ENCODE measurements at places on chromosomes 16 and 17.

- DNase-seq: no peak
Measured at GRCh38 chr17:66313995-66314659, 11.7 kb downstream of the PRKCA start.

DNA sequence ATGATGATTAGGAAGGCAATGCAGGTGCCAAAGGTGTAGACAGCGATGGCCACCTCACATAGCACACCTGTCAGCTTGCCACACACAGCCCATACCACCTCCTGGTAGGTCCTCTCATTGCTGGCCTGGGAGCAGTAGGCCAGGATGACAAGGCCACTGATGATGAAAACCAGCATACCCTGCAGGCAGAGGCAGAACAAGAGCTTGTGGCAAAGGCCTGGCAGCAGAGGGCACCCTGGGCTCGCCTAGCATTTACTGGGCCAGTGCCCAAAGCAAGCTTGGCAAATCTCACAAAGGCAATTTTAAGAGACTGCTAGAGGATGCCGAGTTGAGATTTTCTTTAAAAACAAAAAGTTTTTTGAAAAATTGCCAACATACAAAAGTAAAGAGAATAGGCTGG, 5.9 kb downstream of the SLC38A7 start:
- DNase-seq: peak; percentile 69

DNA sequence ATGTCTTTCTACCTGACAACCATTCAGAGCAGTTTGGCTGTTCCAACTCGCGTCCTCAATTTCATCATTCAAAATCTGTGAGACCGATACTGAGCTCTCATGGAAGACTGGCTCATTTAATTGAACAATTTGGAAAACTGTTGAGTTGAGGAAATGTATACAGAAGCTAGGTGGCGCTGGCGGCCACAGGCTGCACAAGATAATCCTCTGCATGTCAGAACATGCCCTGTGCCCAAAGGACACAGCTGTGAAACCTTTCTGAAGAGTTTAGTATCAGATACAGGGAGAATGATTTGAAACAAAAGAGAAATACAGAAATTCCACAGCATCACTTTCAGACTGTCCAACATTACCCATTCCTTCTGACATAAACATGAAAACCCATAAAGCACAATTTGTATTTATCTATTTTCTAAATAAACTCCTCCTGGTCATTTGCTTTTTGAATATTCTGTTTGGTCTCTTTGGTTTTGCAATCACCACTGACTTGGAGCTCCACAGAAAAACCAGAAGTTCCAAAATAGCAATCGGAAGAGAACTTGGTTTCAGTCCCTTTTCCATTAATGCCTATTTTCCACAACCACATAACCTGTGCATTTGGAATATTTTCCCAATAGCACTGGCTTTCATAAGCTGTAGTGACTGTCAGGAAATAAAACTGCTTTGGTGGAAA, 192.8 kb downstream of the MAP2K6 start:
- DNase-seq: peak; percentile 58

GRCh38 chr16:30010844-30011713, at the start of gene DOC2A:
Gene DOC2A (minus strand): TSS chr16:30011027. CDS start chr16:30010222, 805 bp downstream.
- no peak for DNase-seq

DNA sequence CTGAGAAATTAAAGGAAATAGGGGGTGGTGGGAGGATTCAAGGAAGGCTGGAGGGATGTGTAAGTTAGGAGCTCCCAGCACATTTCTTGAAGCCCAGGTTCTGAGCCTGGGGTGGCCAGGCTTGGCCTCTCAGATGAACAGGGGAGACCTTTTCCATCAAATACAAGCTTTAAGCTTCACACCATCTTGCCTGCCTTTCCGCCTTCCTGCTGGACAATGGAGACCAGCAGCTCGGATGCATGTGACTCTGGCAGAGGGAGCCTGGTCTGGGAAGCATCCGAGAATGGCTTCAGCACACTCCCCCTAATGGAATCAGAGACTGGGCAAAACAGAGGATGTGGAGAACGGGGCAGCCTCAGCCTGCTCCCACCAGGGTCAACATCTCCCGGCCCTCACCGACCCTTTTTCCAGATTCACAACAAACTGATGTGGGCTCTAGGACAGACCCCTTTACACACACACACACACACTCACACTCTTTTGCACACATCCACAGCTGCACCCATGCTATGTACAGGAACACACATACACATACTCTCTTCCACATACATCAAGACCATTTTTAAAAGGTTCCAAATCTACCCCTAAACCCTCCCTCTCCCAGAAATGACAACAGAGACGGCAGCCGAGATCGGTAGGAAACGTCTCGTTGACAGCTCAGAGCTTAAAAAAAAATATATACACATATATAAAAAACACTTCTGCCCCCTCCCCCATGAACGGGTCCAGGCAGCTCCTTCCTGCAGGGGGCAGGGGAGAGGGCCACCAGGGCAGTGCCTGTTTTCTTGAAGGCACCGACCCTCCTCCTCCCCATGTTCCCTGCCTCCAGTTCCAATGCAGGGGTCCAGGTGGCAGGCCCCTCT, 6.5 kb upstream of the ATXN7L3 start:
- DNase-seq: no peak

- DNase-seq: no peak
Measured at GRCh38 chr17:4463818-4464476, 30.2 kb downstream of the SPNS3 start.

DNA sequence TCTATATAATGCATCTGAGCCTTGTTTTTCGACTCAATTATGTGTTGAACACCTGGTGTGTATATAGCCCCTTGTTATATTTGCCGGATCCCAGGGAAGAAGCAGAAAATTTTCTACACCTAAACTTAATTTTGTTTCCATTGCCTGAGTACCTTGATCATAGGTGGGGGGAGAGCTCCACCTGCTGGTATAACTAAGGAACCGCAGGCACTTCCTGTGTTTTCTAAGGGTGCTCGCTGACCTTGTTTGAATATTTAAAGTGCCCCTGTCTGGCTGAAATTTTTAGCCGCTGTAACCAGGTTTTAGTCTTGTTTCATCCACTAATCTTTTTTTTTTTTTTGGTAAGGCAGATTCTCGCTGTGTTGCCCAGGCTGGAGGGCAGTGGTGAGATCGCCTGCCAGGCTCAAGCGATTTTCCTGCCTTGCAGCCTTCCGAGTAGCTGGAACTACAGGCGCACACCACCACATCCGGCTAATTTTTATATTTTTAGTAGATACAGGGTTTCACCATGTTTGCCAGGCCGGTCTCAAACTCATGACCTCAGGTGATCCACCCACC, 6.5 kb upstream of the NUBP1 start:
- DNase-seq: peak; percentile 22

GRCh38 chr16:79006765-79007164, 593.8 kb downstream of the MAF start:
- DNase-seq: no peak

GRCh38 chr16:30398661-30399434, 3.6 kb downstream of the ZNF48 start:
- no peak for DNase-seq

DNA sequence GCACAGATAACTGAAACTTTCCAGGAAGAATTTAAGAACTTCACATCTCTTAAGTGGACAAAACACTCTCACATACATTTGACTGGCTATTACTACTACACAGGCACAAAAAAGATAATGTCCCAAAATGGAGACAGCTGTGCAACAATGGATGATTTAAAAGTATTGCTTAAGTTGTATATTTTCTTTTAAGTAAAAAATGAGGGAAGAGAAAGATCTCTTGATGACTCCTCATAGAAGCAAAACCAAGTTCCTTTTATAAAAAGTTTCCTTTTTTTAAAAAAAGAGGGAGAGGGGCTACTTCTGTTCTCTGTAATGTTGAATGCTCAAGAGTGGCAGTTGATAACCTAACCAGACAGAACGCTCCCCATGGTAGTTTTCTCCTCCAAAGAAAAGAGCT, 195.5 kb downstream of the ZFHX3 start:
- no peak for DNase-seq

- peak; percentile 70 for DNase-seq
Measured at GRCh38 chr17:59329176-59330052, 2.0 kb upstream of the YPEL2 start.

DNA sequence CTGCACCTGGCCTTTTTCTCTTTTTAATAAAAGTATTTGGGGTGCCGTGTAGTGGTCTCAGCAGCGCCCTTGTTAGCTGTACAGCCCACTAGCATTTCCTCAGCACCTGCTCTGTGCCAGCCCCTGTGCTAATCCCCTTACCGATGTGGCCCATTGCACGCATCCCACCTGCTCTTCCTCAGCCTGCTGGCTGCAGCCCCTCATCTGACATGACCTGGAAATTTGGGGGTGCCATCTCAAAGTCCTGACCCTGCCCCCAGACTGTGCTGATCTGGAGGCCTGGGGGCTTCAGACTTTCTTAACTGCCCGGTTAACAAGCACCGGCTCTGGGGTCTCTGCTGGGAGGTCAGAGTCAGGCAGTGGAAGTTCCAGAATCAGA, 10.4 kb downstream of the GPRC5C start:
- no peak for DNase-seq

GRCh38 chr16:24309258-24310142, 53.4 kb downstream of the CACNG3 start:
- DNase-seq: no peak

- DNase-seq: no peak
Measured at GRCh38 chr17:48622857-48623256, 3.3 kb downstream of the HOXB9 start.

DNA sequence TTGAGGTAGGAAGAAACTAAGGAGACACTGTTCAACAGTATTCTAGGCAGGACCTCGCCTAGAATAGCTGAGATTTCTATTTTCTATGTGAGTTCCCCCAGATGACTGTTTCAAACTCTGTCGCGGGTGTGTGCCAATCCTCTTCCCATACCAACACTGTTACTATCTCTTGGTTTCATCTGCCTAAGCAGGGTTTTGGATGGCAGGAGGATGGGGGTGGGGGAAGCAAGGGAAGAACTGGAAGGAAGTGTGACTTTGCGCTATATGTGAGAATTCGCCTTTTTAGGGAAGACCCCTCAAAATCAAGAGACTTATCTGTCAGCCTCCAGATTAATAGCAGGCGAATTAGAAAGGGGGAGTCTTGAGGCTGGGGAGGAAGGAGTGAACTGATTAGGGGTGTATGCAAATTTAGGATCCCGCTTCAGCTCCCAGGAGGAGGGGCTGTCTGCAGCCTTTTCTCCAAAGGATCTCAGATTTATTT, 521 bp upstream of the G6PC3 start:
- no peak for DNase-seq

- peak; percentile 17 for DNase-seq
Measured at GRCh38 chr16:12228602-12229499, 252.3 kb downstream of the SNX29 start.

- no peak for DNase-seq
Measured at GRCh38 chr16:83723244-83723643, 84.5 kb upstream of the HSBP1 start.

GRCh38 chr17:82434216-82434565, 15.8 kb upstream of the OGFOD3 start:
- DNase-seq: no peak

DNA sequence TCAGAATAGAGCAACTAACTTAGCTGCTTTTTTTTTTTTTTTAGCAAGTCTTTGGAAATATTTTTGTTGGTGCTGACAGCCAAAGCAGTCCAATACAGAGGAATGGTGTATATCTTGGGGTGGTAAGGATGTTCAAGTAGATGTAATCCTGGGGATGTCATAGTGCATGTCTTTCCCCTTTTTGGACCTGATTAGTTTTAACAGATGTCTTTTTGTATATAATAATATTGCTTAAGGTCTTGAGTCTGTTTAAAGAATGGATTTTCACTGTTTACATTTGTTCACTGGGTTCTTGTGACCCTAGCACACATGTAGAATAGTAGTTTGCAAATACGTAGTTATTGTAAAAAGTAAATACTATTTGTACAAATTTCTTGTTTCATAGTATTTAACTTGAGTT, 7.9 kb downstream of the TAF15 start:
- DNase-seq: no peak

DNA sequence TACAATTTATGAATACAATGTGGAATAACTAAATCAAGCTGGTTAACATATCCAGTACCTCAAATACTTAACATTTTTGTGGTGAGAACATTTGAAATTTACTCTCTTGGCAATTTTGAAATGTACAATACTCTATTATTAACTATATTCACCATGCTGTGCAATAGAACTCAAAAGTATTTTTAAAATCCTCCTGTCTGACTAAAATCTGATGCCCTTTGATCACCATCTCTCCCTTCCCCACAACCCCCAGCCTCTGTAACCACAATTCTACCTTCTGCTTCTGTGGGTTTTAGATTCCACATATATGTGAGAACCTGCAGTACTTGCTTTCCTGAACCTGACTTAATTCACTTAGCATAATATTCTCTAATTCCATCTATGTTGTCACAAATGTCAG, 71.6 kb upstream of the ALOX12 start:
- no peak for DNase-seq

DNA sequence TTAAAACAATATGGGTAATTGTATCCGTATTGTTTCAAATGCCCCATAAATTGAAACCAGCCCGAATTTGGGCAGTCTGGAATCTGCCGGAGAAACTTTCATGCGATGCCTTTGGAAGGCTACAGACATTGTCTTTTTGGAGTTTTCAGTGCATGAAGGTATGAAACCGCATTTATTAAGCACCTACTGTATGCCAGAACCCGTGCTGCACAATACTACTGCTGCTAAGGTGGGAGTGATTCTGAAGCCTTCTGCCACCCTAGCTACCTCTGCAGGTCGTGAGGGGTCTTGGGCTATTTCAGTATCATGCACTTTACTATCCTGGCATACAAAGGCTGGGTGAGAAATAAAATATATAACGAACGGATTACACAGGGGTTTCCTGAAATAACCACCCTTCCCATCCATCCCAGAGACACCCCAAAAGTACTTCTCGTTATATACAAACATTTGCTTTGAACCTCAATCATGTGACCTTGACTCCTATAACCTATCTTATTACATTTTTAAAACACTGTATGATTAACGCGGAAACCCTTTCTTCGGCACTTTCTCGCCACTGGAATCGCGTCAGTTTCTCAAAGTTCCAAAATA, 1.0 kb upstream of the MSI2 start:
- DNase-seq: no peak

GRCh38 chr17:38709864-38710603, 5.0 kb downstream of the MLLT6 start:
- DNase-seq: no peak

GRCh38 chr17:83116783-83117555, 37.6 kb downstream of the METRNL start:
- no peak for DNase-seq
